Kidney (tissue), 22 donors: ENCODE measurements at places on chromosomes 13 and 19.

GRCh38 chr13:42720113-42720857 lies 61.1 kb upstream of the FAM216B start:
- DNase-seq: no peak

DNA sequence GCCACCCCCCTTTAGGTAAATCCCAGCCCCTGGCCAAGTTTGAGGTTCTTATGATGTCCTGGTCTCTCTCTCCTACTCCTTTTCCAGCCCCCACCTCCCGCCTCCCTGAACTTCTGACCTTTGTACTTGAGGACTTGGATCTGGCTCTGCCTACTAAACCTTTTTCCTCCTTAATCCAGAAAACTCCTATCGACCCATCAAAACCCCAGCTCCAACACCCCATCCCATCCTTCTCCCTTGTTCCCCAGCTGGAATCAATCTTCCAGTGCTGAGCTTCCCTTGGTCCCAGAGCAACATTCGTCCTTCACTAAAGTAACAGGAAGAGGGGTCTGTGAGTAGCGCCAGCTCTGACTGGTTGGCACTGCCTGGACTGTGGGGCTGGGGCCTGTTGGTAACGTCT lies 17.3 kb upstream of the UQCR11 start:
- no peak for DNase-seq

GRCh38 chr13:112583592-112584277 lies 4.2 kb downstream of the TUBGCP3 start:
- no peak for DNase-seq

DNA sequence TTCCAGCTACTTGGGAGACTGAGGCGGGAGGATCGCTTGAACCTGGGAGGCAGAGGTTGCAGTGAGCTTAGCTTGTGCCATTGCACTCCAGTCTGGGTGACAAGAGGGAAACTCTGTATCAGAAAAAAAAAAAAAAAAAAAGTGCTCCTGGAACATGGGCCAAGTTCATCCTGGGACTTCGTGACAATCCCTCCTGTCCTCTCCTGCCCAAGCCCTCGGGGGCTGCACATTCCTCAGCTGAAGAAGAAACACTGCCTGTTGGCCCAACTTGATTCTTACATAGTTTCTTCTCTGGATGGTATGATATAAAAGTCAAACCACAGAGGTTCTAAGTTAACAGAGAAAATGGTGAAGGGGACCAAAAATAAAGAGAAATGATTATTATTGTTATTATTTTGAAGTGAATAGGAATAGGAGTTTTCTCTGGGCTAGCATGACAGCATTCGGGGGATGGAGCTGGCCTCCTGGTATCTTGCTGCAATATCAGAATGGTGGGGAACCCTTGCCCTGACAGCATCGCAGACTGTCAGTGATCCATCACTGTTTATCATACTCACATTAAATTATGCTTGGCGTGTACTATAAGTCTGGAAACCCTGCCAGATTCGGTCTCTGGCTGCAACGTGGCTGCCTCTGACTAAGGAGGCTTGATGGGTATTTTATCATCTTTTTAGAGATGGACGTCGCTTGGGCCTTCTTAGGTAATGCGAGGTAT lies 113.7 kb upstream of the OXGR1 start:
- DNase-seq: no peak

GRCh38 chr19:2511991-2512390 lies 36.1 kb downstream of the GADD45B start:
- no peak for DNase-seq

DNA sequence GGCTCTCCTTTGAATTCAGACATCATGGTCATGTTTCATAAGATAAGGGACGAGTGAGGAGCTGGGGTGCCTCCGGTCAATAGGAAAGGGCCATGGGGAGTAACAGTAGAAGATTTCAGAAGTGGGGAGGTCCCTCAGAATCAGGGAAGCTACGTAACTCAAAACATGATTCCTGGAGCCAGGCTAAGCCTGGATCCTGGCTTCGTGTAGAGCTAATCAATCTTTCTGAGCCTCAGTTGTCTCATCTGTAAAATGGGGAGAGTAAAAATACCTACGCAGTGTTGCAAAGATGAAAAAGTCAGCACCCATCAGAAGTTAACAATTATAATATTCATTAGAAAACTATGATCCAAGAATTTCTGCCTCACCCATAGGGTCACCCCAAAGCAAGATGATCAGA lies 106.5 kb downstream of the CACNA1A start:
- DNase-seq: no peak

GRCh38 chr19:28586474-28586873 lies 626.5 kb downstream of the UQCRFS1 start:
- no peak for DNase-seq

GRCh38 chr13:77036279-77036678 lies 9.3 kb upstream of the FBXL3 start:
- no peak for DNase-seq

DNA sequence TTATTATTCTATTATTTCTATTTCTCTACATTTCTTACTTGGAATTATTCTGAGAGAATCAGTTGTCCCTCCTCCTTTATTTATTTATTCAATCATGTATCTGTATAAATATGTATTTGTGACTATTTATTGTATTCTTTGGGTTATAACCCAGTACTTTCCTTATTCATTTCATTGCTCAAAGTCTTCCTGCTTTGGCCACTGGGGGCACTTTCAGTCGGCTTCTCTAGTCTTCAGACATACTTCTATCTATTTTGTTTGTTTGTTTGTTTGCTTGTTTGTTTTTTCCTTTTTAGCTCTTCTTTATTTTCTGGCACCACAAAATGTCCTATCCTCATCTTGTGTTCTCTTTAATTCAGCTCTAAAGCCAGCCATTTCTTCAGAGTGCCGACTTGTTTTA lies 260.4 kb downstream of the NALCN start:
- no peak for DNase-seq

DNA sequence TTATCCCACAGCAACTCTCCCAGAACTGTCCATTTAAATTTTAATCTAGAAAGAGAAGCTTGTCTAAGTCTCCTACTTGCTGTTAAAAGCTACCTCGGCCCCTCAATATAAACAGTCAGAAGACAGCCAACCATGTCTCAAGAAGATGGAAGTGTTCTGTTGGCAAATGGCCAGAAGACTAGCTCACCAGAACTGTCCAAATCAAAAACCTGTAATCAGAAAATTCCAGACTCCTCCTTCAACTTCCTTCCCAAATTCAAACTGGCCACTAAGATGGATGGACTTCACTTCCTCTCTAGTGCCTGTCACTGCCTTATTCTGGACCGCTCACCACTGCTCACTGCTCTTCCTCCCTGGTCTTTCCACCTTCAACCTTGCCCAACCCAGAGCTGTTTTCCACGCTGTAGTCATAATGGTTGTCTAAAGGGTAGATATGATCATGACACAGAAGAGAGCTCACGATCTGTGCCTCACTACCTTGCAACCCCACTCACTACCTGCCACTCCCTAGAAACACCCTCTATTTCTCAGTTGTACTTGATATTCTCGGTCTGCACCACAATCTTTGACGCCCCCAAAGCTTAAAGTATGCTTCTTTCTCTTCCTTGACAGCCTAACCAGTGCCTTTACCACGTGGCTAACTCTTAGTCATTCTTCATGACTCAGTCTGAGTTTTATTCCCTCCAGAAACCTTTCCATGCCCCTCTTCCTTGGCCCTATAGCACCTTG lies 9.2 kb downstream of the FGF14 start:
- no peak for DNase-seq

DNA sequence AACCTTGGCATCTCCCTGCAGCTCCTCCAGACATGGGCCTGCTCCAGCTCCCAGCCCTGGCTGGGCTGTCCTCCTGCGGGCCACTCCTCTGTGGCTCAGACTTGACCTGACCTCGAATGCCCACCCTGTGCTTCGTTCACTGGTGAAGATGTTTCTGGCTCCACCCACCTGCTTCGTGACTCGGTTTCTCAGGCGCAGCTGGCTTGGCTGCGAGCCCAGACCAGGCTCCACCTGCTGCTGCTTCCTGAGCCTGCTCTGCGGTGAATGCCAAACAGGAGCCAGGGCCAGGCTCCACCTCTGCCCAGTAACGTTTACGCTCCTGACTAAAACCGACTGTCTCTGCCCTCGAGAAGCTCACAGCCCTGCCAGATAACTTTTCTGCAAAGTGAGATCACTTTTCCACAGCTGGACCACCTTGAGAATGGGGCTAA lies 8.9 kb upstream of the RSPH6A start:
- DNase-seq: no peak

DNA sequence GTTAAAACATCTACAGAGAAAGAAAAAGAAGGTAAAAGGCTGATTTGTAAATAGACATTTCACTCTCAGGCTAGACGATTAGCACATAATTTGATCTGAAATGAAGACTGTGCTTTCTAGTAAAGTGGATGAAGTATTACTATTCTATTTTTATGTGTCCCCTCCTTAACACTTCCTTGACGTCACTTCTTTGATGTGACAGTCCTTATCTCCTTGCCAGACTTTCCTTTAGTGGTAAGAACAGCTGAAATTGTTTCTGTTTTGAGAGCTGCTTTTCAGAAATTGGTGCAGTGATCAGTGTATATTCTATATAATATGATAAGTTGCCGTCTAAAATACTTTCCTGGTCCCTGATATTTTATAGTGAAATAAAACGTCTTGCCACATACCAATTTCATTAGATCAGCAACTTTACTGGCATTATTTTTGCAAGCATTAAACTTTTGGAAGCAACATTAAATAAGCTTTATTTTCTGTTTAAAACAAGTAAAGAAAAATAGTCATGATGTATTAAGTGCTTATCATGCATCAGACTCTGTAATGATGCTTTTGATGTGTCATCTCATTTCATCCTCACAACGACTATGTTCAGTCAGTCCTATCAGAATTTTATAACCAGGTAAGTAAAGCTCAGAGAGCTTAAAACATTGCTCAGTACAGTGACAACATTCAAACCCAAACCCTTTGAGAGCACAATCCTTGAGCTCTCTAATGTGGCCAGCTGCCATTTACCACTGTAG lies 210.3 kb upstream of the PCDH9 start:
- no peak for DNase-seq

DNA sequence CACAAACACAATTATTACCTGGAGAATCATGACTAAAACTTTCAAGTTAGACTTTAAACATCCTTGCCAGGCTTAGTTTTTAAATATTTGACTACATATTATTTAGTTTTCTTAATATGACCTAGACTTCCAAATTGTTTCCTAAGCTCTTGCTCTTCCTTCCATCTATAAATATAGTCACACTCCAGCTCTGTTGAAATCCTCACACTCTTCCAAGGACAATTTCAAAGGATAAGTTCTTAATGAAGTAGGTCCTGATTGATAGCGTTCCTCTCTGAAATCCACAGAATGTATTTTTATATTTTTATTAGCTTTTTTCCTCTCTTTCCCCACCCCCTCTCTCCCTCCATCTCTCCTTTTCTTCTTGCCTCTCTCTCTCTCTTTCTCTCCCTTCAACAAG lies 1074.1 kb upstream of the PCDH20 start:
- DNase-seq: no peak

- no peak for DNase-seq
These were observed 73.3 kb upstream of the SOX1 start for GRCh38 chr13:111993691-111994090.

DNA sequence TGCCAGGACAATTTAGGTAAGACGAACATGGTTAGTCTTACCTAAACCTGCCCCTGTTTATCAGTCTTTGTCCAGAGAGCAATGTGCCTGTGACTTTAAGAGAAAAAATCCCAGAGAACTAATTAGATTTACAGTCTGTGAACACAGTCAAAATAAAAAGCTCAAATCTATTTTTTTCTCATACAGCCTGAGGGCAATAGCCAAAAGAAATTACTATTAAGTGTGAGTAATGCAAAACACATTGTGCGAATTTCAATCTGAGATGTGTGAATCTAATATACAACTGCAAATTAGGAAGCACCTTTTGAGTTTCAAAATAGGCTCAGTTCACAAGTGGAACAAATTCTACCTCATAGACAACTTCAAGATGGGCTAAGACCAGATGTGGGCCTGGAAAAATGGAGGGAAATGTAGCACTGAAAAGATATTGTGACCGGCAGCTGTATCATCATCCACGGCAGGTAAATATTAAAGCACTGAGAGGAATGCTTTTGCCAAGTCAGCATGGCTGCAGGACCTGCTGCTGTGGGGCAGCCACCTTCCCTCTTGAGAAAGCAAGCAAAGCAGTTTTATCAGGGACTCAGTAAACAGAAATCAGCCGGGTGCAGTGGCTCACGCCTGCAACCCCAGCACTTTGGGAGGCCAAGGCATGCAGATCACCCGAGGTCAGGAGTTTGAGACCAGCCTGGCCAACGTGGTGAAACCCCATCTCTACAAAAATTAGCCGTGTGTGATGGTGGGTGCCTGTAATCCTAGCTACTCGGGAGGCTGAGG lies 114.8 kb downstream of the KATNAL1 start:
- no peak for DNase-seq

DNA sequence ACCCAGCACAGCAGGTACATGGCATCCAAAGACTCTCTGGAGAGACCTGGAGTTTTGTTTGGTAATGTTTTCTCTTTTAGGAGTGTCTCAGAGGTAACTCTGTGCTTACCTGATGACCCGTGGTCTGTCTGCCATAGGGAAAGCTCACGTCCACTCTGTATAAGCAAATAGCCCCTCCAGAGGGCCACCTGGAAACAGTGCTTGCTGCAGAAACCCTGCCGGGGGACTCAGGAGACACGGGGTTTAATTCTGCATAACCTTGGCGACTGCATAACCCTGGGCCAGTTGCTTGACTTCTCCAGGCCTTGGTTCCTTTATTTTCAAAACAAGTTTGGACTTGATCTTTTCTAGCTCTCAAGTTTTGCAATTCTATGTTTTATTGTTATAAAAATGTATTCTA lies 187.2 kb upstream of the SOX1 start:
- DNase-seq: no peak

- DNase-seq: peak; percentile 99
These were observed at the start of gene PIAS4 for GRCh38 chr19:4007021-4007835. TSS of gene PIAS4 (plus strand) at chr19:4007736. CDS start at chr19:4007761, 25 bp downstream.

GRCh38 chr13:22758245-22758644 lies 422.5 kb upstream of the SGCG start:
- DNase-seq: no peak

GRCh38 chr13:27954406-27954851 lies 14.7 kb downstream of the CDX2 start:
- DNase-seq: peak; percentile 33

GRCh38 chr19:20611866-20612265 lies 46.3 kb upstream of the ZNF737 start:
- no peak for DNase-seq

- no peak for DNase-seq
These were observed 4.3 kb downstream of the TMEM161A start for GRCh38 chr19:19133985-19134384.

GRCh38 chr19:49718991-49719390 lies 28.1 kb downstream of the CPT1C start:
- no peak for DNase-seq

GRCh38 chr19:39555883-39556282 lies 15.9 kb upstream of the EID2 start:
- DNase-seq: no peak

DNA sequence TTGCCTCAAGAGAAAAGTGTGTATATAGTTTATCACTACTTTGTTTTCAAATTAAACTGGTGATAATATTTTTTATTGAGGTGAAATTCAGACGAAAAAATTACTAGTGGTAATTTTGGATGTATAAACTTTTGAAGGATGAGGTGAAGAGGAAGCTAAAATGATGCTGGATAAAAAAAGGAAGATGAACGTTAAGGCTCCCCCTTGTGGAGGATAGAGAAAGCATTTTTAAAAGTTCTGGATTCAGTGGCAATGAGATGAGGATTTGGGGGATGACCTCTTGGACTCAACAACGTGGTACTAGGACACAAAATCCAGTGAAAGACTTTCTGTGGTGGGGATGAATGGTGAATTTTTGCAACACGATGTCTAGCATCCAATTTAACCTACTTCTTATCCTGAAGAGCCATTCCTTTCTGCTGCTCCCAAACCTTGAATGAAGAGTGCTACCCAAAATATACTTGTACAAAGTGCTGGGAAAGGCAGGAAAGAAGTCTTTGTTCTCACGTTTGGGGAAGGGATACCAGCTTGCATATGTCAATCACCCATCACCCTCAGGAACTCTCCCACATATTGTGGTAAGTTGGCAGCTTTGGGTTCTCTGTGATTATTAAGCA lies 7.3 kb upstream of the SIGLEC5 start:
- no peak for DNase-seq
